ENCODE measurements at places on chromosomes 12 and 14. TPM values are rescaled to one million over a fixed set of nuclear protein-coding genes. Genes with fewer than 3 reads are reported as not detected.

GRCh38 chr14:102008891-102009290, 44.5 kb downstream of the DYNC1H1 start:
- DNase-seq: no peak

GRCh38 chr14:33573301-33573880, 377.5 kb downstream of the EGLN3 start:
- DNase-seq: no peak

- DNase-seq: no peak
These were observed 45.5 kb downstream of the ESR2 start for GRCh38 chr14:64248689-64249088.

DNA sequence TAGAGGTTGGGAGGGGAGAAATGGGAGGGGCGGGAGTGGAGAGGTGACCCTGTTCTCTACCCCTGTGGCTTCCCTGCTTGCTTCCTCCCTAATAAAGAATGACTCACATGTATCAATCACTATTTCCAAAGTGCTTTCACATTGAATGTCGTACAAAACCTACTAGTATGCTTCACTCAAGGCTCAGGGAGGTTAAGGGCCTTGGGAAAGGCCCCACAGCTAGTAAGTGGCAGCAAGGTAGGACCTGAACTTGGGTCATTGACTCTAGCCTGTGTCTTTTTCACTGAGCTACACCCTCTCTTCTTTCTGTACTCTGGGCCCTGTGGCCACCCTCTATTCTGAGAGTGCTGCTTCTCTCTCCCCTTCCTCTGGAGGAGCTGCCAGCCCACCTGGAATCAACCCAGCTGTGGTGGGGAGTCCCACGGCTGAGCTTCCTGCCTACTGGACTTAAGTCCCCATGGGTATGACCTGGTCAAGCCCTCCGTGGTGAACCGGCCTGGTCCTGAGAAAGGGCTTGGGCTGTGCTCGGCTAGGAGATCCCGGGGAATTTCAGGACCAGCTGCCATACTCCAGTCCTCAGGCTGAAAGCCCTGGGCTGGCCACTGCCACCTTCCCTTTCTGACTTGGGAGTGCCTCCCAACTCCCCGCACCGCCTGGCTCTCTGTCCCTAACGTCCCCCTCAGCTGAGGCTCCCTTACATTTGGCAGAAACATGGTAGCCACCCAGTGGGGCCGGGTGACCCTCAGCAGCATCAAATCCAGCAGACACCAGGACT, 13.0 kb downstream of the SLC48A1 start:
- no peak for DNase-seq

DNA sequence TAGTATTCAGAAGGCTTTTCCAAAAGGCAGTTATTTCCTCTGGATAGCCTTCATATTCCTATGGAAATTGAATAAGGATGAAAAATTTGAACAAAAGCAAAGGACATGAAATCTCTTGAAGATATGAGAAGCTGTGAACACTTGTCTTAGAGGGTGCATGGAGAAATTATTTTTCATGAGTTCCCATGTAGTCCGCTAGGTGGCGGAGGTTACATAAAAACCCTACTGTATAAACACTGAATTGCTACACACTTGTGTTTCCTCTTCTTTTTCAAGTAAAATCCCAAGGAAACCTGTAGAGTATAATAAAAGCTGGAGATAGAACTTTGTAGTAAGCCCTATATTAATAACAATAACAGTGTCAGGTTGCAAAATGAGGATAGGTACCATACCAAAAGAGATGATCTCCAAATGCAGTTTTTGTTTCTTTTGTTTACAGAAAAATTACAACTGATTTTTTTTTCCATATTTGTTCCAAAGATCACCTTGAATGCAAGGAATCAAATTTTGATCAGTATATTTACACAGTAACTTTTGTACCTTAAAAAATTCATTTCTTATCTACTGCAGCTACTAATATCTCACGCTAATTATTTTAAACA, 37.8 kb upstream of the OR4E1 start:
- no peak for DNase-seq

DNA sequence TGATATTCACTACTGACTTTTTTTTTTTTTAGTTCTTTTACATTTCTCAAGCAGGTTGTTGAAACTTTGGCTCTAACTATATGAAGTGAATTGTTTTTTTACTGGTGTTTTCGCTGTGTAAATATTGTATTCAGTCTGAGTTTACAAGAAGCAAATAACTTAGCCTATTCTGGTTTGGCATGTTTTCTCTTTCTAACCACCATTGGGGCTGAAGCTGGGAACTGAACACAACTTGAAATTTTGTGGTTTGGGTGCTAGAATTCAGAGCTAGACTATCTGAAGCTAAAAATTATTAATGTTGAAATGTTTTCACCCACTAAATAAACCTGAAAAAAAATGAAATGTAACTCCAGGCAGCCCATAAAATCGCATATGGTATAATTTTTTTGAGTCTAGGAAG, 37.2 kb downstream of the RAD51B start:
- no peak for DNase-seq

DNA sequence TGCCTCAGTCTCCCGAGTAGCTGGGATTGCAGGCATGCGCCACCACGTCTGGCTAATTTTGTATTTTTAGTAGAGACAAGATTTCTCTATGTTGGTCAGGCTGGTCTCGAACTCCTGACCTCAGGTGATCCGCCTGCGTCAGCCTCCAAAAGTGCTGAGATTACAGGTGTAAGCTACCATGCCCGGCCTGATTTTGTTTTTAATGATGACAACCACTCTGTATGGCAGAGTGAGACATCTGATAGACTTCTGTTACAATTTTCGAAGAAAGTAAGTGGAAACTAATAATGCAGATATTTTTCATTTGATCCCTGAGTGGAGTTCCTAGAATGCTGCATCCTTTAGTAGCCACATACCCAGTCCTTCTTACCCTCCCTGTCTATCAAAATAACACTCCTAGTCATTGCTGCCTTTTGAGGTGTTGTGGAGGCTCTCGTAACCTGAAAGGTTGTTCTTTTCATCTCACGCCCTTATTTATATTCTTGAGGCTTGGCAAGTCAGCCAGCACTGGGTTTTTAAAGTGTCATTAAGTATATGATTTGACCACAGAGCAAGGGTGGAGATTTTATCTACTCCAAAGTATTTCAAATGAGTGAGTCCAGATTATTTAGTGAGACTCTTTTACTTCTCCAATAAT, 5.9 kb upstream of the EID3 start:
- no peak for DNase-seq

DNA sequence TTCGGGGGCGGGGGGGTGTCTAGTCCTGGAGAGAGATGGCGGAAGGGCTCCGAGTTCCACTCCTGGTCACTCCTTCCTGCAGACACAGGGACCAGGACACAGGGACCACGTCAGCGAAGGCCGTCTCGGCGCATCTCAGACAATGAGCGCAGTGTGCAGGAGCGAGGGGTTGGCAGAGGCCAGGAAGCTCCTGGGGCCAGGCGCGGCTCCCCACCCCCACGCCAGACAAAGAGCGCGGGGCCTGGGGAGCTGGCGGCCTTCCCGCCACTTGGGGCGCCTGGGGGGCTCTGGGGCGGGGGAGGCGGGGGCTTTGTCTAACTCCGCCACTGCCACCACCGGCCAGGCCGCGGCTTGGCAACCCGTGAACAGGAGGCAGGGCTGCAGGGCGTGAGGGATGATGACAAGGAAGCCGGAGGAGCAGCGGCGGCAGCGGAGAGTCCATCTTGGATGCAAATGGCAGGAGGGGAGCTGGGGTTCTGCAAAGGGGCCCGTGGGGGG, 2.2 kb downstream of the CDK2AP1 start:
- peak; percentile 55 for DNase-seq

DNA sequence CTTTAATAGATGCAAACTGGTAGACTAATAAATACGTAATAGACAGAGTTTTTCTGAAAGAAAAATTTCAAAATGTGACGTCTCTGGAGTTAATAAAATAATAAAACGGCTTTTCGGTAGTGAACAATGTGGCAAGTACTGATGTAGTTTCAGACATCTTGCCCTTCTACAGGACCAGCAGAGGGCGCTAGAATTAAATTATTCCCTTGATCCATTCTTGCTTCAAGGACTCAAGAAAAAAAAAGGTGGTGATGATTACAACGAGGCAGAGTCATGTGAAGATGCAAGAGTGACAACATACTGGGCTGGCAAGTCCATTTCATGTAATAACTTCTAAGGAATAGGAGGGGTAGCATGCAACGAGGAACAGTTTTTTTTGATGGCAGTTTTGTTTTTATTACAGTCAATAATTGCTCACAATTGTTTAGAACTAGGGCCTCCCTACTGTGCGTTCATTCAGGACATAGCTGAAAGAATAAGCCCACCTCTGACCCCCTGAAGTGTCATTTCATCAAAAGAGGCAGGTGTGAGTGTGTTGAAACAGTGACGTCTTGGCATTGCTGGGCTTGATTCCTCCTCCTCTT, 101.0 kb upstream of the GZMB start:
- DNase-seq: no peak

DNA sequence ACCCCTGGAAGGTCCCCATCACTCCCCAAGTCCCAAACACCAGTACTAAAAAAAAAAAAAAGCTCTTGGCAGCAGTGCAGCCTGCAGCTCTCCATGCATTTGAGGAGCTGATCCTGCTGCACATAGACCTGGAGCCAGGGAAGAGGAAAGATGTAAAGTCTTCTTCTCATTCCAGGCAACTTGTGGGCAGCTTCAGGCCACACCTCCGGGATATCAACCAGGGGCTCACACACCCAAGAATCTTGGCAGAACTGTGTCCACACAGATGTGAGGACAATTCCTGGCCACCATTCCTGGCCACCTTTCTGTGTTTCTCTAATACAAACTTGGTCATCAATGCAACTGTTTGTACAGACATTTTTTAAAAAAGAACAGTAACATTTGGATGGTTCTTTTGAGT, 72.7 kb downstream of the TMEM132C start:
- DNase-seq: no peak

GRCh38 chr12:124915239-124916236, 1.1 kb upstream of the UBC start:
- peak; percentile 54 for DNase-seq

GRCh38 chr14:68503186-68503825, 289.6 kb downstream of the ZFP36L1 start:
- DNase-seq: no peak

GRCh38 chr12:5260591-5261086, 171.3 kb upstream of the NTF3 start:
- DNase-seq: no peak

DNA sequence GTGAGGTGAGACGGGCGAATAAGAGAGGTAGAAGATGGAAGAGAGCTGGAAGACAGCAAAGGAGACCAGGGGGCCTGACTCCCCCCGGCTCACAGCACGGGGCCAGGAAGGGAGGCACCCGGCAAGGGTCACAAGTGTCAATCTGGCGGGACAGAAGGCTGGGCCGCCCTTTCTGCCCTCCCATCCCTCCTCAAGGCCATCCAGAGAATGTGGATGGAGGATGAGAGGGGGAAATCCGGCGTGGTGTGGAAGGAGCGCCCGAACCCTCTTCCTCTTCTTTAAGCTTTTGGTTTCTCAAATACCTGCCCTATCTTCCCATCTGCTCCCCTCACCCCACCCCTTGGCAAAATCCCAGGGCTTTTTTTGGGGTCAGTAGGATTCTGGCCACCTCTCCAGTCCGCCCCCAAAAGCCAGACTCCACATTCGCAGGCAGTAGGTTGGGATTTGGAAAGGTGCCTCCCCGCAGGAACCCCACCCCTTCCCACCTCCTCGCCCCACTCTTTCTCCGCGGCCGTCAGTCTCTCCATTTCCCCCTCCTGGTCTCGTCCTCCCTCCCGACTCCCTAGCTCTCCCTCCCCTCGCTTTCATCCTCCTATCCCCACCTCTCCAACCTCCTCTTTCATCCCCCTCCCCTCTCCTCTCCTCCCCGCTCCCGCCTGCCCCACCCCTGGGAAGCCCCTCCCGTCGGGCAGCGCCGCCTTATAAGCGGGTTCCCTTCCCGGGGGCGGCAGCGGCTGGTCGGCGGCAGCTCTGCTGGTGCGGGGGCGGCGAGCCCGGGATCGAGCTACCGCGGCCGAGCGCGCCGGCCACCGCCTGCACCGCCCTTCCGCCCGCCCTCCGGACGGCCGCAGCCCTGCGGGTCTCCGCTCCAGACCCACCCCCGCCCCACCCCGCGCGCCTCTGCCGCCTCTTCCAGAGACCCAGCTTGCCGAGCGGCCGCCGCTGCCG, at the start of gene PTMS:
Gene PTMS (plus strand): TSS at position 730 of the 948 bp plus-strand sequence. CDS start 343 bp downstream, outside the sequence.
- DNase-seq: peak; percentile 91

- DNase-seq: no peak
These were observed 3.3 kb downstream of the P3H3 start for GRCh38 chr12:6831450-6831995.

DNA sequence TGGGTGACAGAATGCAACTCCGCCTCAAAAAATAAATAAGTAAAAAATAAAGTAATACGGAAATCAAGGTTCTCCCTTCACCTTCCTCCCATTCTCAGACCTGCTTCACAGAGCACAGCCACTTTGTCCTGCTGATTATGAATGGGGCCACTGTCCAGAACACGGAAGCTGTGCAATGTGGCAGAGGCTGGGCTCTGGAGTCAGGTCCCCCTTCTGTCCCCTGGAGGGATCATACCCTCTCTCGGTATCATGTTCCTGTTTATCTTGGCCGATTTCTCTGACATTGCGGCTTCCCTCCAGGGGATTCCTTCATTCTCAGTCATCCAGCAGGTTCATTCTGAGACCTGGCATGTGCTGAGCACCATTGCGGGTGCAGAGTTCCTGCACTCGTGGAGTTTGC, 11.3 kb downstream of the PPP2R5C start:
- no peak for DNase-seq

DNA sequence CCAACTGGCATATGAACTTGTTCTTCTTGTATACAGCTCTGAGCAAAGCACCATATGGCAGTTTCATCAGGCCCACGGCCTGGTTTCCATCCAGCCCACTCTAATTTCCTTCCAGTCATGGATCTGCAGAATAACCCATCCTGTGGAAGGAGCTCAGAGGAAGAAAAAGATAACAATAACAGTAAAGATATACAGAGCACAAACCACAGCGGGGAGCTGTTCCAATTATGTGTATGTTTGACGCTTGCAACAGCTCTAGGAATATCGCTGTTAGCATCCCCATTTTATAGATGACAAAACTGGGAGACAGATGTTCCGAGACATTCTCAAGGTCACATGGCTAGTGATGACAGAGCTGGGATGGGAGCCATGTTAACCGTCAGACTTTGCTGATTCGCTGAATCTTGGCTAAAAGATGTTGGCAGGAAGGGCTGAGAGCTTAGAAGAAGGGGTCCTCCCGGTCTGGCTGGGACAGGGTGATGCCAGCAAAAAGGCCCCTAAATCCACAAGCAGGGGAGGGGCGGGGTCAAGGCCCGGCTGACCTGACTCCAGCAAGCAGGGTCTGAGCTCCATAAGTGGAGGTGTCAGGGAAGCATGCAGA, 34.4 kb upstream of the CIPC start:
- DNase-seq: no peak

The SNRPF gene
- 17.1 TPM for total RNA-seq

The KRT3 gene
- total RNA-seq: not detected

The SLC38A4 gene
- 0.23 TPM for total RNA-seq

The FSCB gene
- 0.11 TPM for total RNA-seq

The FAR2 gene
- 2.9 TPM for total RNA-seq

The ACOT4 gene
- total RNA-seq: 1.4 TPM

The PRH2 gene
- total RNA-seq: 0.43 TPM

The AICDA gene
- total RNA-seq: not detected

The FGD4 gene
- total RNA-seq: 47.9 TPM

The C12orf57 gene
- total RNA-seq: 553 TPM

The CPM gene
- 35.8 TPM for total RNA-seq

The ABCD2 gene
- total RNA-seq: 0.10 TPM

The LMO3 gene
- 5.0 TPM for total RNA-seq

The C14orf180 gene
- total RNA-seq: 0.12 TPM
